T-helper 22 cell (primary cell): ENCODE measurements at places on chromosomes 5 and 9.

DNA sequence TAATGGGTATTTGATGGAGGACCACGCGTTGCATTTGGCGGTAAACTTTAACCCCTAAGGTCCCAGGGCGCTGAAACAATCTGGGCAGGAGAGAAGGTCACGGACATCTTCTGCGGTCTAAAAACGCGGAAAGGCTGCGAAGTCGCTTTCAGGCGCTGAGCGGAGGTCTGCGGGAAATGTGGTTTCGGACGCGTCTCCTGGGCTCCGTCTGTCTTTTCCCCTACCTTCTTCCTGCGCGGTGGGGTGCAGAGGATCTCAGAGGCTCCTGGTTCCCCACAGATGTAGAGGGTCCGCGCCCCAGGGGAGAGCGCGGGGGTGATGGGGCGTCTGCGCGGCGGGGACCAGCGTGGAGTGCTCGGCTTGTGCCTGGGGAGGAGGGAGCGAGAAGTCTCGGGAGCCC is 58.4 kb downstream of the ZNF510 start:
- no peak for DNase-seq

GRCh38 chr5:149322518-149322917 is 22.8 kb upstream of the GRPEL2 start:
- no peak for DNase-seq

- no peak for DNase-seq
Observed at GRCh38 chr9:114406441-114406840, 18.7 kb upstream of the AKNA start.

GRCh38 chr5:130102960-130103359 is 198.7 kb downstream of the CHSY3 start:
- no peak for DNase-seq

DNA sequence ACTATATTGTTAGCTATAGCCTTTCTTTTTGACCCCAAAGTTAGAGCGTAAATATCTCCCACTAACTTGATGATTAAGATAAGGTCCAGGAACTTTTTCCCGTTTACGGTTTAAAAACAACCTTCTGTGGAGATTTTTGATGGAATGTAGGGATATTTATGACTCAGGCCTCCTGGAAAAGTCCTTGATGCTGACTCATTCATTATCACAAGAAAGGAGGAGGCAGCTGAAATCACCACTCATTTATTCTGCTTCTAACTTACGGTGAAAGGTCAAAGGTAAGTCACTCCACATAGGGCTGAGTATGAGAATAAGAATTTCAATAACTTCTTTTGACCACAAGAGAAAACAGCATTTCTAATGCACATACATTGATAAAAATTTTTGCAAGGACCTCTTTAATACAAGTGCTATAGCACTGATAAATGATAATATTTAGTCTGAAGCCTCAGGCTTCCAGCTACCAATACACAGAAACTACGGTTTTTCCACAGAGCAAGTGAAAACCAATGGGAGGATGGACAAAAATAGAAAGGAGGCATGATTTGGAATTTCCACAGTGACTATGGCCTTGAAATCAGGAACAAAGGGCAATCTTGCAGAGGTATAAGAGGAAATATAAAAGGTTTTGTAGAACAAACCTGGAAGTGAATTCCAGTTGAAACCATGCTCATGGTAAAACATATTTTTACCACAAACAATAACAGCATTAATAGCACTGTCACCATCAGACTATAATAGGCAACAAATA is 146.5 kb downstream of the PPP2R2B start:
- no peak for DNase-seq

GRCh38 chr5:179165421-179166170 is 105.4 kb downstream of the ZNF354C start:
- DNase-seq: no peak
